ENCODE measurements at places on chromosomes 4 and X.

GRCh38 chr4:70772929-70773555, 51.3 kb downstream of the RUFY3 start:
- DNase-seq = no peak

DNA sequence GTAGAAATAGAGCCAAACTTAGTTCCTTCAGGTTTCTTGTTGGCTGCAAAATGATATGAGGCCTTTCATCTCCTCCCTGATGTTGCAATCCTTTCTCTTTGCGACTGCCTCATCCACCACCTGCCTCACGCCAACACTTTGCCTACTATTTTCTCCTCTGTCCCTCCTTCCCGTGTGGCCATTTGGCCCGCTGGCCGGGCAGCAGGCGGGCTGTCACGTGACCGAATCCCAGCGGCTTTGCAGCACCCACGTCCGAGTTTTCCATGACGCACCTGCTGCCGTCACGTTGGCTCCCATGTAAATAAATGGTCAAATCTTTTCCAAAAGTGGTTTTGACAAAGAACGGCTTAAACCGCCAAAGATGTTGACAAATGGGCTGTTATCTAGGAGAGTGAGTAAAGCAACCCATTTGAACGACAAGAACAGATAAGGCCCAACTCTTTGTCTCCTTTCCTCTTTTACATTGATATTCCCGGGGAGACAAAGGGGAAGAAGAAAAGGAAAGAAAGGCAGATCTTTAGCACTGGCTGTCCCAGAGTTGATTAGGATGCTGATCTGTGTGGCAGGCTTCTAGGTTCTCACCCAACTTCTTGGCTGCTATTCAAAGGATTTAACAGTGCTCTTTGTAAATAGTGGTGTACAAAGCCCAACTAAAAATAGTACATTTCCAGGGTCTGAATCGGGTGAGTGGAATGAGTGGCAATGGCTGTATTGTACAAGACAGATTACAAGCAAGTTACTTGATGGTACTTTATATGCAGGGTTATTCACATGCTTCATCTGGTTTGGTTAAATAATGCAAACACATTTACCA, 174.2 kb upstream of the JADE1 start:
- DNase-seq = no peak

GRCh38 chr4:174084981-174085380, 198.5 kb downstream of the FBXO8 start:
- DNase-seq = no peak

DNA sequence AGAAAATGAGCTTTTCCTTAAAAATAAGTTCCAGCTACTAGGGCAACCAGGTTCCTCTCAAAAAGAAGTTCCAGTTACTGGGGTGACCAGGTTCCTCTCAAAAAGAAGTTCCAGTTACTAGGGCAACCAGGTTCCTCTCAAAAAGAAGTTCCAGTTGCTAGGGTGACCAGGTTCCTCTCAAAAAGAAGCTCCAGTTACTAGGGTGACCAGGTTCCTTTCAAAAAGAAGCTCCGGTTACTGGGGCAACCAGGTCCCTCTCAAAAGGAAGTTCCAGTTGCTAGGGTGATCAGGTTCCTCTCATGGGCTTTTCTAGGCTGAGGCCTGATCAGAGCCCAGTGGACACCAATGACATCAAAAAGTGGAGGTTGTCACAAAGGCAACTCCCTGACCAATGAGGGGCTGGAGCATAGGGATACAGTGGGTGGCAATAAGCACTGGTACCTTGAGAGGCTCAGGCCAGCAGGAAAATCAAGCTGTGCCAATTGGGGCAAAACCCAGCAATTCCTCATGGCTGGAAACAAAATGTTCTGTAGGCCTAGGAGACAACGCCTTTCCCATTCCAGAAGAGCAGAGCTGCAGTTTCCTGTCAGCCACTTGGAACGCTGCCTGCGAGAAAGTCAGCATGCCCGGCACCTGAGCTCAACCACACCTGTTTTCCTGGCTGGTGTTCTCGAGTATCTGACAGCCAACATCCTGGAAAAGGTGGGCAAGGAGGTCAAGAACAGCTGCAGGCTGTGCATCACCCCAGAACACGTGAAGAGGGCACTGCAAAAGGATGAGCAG, 12.3 kb upstream of the SYTL5 start:
- DNase-seq = no peak

DNA sequence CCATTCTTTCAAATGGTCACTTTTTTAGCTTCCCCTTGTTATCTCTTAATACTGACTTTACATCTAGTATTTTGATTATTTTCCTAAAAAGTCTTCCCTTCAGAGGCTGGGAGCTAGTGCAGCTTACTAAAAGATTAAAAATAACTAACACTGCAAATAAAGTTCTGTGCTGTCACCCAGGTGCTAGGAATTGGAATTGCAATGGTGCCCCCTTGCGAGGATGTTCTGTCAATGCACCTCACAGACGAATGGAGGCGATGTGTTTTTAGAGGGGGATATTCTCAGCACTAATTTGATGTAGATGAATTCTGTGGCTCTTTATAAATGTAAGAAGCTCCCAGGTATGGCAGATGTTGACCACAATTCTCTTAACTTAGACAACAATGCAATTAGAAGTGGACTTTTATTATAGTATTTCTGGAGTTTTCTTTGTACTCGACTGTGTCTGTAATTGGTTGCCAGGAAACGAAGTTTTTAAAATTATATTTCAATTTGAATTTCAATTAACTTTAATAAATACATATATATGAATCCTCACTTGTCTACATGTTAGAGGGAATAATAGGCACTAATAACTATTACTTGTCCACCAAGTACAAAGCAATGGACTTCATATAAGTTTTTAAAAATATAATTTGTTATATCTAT, 22.0 kb upstream of the SMIM31 start:
- peak; percentile 30 for DNase-seq

GRCh38 chr4:87704001-87704400, 53.9 kb downstream of the DMP1 start:
- DNase-seq = no peak

DNA sequence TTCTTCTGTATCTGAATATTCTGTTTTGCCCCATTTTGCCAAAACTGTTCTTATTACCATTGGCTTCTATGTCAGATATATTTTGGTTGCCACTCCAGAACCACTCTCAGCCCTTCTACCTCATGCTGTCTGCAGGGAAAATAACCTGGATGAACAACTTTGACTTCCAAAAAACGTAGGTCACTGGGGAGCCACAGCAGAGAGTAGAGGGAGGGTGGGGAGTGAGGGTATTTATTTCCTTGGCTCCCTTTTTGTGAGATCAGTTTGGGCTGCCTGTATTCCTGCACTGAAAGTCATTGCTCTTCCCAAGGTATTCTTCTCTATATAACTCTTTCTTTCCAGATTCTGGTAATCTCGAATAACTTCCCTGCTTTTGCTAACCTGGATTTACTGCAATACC, 6.3 kb downstream of the BMPR1B start:
- no peak for DNase-seq

DNA sequence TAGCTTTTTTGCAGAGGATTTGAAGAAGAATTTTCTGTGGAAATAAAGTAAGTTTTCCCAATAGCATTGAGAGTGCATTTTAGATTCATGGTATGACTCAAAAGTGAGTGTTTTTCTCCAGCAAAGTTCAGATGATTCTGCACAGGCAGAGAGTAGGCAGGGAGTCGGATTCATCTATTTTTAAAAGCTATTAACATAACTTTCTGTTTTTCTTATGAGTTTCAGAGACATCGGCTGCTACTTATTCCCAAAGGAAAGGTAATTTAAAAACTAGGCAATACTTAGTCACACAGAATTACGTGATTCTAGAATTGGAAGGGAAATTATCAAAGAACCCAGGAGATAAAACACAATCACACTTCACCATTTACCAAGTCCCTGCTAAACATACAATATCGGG, 4.4 kb downstream of the CCDC110 start:
- DNase-seq = no peak

DNA sequence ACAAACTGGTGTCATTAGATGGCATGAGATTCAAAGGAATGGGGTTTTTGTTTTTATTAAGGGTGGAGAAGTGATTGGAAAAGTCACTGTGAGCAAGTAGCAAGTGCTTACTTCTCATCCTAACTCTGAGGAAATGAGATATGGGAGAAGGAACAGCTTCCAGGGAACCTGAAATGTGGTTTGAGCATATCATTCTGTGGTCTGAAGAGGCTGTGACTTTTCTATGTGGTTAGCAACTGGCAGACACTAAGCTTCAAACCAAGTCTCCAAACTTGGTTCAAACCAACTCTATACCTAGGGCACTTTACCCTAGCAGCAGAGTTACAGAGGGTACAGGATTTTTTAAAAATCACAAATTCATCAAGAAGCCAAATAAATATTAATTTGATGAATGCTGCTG, 58.2 kb downstream of the DCLK2 start:
- no peak for DNase-seq

DNA sequence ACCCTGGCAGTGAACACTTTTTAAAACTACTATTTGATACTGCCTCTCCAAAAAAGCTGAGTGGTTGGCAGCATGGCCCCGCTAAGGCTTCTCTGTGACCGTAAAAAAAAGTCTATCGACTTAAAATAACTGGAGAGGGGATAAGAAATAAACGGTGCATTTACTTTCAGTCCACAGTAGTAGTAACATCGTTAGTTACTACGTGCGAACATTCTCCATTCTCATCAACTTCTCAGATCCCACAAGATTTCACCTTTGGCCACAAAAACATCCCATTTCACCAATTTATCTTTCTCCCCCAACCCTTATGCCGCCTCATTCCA, 524 bp upstream of the EXOSC9 start:
- DNase-seq = no peak

GRCh38 chr4:89111833-89112563, 665 bp downstream of the TIGD2 start:
- DNase-seq = peak; percentile 15

GRCh38 chrX:1598021-1598875, 6.8 kb downstream of the AKAP17A start:
- no peak for DNase-seq

DNA sequence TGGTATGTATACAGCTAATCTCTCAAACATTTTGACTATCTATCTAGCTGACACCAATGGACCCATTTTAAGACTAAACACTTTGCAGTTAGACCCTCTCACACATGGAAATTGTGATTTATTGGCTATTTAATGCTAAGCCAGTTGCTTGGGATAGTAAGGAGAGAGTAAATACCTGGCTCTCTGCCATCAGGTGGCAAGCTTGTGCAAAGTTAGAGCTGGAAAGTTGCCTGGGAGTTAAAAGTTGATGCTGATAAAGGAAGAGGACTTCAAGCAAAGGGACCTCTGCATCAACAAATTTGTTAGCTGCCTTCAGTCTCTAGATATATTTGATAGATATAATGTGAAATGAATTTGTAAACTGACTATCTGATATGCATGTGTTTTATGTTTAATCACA, 61.1 kb downstream of the PACRGL start:
- DNase-seq = no peak

DNA sequence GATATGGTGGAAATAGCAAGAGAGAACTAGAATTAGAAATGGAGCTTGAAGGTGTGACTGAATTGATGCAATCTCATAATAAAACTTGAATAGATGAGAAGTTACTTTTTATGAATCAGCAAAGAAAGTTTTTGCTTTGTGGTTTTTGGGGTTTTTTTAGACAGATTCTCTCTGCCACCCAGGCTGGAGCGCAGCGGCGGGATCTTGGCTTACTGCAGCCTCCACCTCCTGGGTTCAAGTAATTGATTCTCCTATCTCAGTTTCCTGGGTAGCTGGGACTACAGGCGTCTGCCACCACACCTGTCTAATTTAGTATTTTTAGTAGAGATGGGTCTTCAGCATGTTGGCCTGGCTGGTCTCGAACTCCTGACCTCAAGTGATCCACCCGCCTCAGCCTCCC, 23.7 kb upstream of the NEIL3 start:
- no peak for DNase-seq

DNA sequence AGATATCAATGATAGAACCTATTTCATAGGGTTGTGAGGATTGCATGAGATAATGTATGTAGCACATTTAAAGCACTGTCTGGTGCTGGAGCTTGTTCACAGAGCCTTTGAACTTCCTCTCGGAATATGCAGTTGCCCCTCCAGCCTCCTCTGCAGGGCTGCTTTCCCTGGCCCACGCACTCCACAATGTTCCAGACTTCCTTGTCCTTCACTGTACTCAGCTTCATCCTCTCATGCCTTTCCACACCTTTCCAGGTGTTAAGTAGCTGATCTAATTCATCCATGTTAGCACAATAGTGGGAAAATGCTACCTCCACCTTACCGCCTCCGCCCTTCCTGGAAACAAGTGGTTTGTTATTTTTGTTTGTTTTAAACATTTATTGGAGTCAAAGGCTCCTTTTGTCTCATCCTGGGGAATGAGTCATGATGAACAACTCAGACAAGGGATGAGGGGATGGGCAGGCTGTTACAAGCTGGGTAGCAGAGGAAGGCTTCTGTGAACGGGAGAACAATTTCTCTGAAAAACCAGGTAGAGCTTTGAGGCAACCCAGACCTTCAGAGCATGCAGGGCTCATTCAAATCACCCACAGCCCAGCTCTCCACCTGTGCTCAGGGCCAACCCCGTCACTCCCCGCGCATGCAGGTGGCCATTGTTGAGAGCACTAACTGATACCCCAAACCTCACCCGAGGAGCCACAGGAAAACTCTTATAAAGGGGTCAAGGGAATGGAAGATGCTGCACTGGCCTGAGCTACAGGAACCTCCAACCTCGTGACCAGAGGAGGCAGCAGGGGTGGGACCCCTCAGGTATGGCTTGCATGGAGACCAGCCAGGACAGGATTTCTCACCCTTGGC, 84.9 kb upstream of the TBL1X start:
- peak; percentile 19 for DNase-seq

Data from kidney capillary endothelial cell (primary cell).